ENCODE measurements at places on chromosomes 3 and 15. TPM values are rescaled to one million over a fixed set of nuclear protein-coding genes. Genes with fewer than 3 reads are reported as not detected.
A peak's percentile ranks its signal among the peaks of the same experiment; 100 is the strongest.

AADACL2 gene
- not detected for total RNA-seq

MCF2L2 gene
- 1.0 TPM for total RNA-seq

GRCh38 chr3:59709702-59710553 is 660.1 kb upstream of the CFAP20DC start:
- peak; percentile 32 for DNase-seq

- no peak for DNase-seq
Observed at GRCh38 chr3:143249014-143249413, 129.4 kb downstream of the CHST2 start.

GRCh38 chr3:193637831-193638230 is 44.8 kb downstream of the OPA1 start:
- no peak for DNase-seq

DNA sequence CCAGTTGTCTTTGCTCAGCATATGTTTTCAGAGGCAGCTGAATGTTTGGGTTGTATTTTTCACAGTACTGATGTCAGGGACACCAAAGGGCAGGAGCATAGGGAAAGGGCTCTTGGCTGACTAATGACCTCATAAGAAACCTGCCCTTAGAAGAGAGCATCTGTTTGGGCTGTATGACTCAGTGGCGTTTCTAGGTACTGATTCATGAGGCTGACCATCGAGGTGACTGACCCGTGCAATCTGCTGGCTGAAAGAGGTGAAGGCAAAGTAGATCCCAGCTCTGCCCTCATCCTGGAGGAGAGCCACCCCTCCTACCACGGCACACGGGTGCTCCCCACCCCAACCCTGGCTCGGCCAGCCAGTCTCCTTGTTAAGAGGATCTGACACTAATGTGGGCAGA is 8.3 kb downstream of the LMCD1 start:
- no peak for DNase-seq

GRCh38 chr15:89857673-89858072 is 36.1 kb downstream of the AP3S2 start:
- no peak for DNase-seq

GRCh38 chr3:9703736-9704346 is at the start of gene CPNE9:
CPNE9 (plus strand) TSS chr3:9703833; CDS start chr3:9703997, 164 bp downstream.
- no peak for DNase-seq

GRCh38 chr3:158777161-158777873 is 24.5 kb upstream of the MFSD1 start:
- no peak for DNase-seq

All from activated naive CD4-positive, alpha-beta T cell treated with anti-CD3 and anti-CD28 coated beads for 36 hours (primary cell).